Lower lobe of right lung (tissue), 2 donors: ENCODE measurements at places on chromosomes 1 and 21. TPM values are rescaled to one million over a fixed set of nuclear protein-coding genes. Genes with fewer than 3 reads are reported as not detected.
A peak's percentile ranks its signal among the peaks of the same experiment; 100 is the strongest.

DNA sequence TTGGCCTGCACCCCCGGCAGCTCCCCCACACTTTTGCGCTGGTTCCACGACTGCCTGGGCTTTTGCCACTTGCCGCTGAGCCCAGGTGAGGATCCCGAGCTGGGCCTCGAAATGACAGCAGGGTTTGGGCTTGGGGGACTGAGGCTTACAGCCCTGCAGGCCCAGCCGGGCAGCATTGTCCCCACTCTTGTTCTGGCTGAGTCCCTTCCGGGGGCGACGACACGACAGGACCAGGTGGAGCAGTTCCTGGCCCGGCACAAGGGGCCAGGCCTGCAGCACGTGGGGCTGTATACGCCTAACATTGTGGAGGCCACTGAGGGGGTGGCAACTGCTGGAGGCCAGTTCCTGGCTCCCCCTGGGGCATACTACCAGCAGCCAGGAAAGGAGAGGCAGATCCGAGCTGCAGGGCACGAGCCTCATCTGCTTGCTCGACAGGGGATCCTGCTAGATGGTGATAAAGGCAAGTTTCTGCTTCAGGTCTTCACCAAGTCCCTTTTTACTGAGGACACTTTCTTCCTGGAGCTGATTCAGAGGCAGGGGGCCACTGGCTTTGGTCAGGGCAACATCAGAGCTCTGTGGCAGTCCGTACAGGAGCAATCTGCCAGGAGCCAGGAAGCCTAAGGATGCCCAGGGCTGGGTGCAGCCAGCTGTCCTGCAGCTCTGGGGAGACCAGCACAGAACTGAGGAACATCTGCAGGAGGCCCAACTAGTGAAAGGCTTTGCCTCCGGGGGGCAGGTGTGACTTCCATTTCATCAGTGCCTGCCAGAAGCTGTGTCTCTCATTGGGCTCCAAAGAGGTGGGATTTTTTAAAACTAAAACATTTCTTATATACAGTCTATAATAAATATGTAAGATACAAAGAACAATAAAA, 1.2 kb downstream of the HPDL start:
- no peak for DNase-seq

DNA sequence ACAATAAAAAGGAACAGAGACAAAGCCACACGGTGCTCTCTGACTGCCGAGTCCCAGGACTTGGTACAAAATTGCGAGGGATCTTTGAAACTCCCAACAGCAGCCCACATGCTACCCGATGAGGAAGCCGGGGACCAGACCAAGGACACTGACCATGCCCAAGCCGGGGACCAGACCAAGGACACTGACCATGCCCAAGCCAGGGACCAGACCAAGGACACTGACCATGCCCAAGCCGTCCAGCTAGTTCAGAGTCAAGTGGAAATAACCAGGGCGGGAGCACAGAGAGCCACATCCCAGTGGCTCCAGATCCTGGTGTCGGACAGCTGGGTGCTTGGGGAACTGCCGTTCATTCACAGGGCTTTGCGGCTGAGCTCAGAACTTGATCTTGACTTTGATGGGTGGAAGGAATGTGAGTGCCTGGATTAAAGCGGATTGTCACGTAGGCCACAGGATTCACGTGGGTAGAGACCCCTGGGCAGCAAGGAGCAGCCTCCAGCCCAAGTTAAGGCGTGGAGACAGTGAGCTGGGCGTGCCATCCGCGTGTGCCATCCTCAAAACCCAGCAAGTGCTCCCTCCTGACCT, 16.5 kb upstream of the TRAPPC10 start:
- peak; percentile 31 for DNase-seq

The SLC25A34 gene
- 3.5 TPM for total RNA-seq

DNA sequence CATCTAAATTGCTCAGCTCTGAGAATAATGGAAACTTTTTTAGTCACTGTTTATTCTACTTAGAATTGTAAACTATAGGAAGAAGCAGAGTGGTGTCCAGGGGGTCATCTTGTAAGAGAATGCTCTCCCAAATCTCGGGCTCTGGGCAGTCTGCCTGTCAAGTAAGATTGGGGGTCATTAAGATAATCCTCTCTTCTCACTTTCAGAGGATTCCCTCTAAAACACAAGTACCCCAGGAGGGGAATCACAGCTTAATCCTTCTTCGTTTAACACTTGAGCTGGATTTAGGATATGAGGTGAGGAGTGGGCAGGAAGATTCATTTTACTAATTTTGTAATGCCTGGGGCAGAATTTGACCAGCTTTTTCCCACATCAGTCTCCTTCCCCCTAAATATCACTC, 81.2 kb downstream of the RPS6KA1 start:
- no peak for DNase-seq

- DNase-seq: no peak
Measured at GRCh38 chr1:243256590-243256989, 749 bp downstream of the SDCCAG8 start.

The PDZK1IP1 gene
- total RNA-seq: 22.6 TPM

The ACBD6 gene
- total RNA-seq: 37.4 TPM

GRCh38 chr1:119602169-119602568, 45.9 kb downstream of the ZNF697 start:
- no peak for DNase-seq

DNA sequence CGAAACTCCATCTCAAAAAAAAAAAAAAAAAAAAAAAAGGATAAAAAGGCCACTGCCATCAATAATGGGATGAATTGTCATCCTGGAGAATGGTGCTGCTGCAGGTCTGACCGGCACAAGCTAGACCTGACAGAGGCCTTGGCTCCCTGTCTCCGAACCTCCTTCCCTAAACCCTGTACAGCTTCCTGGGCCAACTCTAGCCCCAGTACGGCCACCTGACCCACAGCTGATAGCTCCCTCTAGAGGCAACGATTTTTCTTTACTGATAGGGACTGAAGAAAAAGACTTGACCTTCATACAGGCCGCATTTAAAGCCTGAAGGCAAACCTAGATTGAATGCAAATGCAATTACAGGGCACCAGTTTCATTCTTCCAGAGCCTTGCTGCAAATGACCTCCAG, 30.7 kb downstream of the NOL9 start:
- DNase-seq: no peak

The GBP3 gene
- total RNA-seq: 60.2 TPM

- DNase-seq: peak; percentile 55
Measured at GRCh38 chr1:58618303-58618702, 41.3 kb upstream of the TACSTD2 start.

- no peak for DNase-seq
Measured at GRCh38 chr1:204613636-204614035, 71.9 kb downstream of the LRRN2 start.

GRCh38 chr1:40392221-40392620, 18.7 kb downstream of the SMAP2 start:
- no peak for DNase-seq
